ENCODE measurements at places on chromosomes 12 and 14.

- H3K4me1 ChIP-seq, result no peaks in the 10 kb centered on the region
- no peak overlapping the region for H3K27ac ChIP-seq
- H3K27me3 ChIP-seq, result no peaks in the 10 kb centered on the region
- no peak for DNase-seq
- H3K36me3 ChIP-seq, result no peaks in the 10 kb centered on the region
Measured at GRCh38 chr12:46858368-46858767, 32.6 kb upstream of the SLC38A4 start.

- H3K4me3 ChIP-seq, result no peak overlapping the region
- H3K36me3 ChIP-seq, result no peaks in the 10 kb centered on the region
- no peak for DNase-seq
- H3K4me1 ChIP-seq, result peaks cover 26% of the 10 kb centered on the region
- H3K27ac ChIP-seq, result no peak overlapping the region
Measured at GRCh38 chr14:102645746-102646440, 53.4 kb downstream of the RCOR1 start.

DNA sequence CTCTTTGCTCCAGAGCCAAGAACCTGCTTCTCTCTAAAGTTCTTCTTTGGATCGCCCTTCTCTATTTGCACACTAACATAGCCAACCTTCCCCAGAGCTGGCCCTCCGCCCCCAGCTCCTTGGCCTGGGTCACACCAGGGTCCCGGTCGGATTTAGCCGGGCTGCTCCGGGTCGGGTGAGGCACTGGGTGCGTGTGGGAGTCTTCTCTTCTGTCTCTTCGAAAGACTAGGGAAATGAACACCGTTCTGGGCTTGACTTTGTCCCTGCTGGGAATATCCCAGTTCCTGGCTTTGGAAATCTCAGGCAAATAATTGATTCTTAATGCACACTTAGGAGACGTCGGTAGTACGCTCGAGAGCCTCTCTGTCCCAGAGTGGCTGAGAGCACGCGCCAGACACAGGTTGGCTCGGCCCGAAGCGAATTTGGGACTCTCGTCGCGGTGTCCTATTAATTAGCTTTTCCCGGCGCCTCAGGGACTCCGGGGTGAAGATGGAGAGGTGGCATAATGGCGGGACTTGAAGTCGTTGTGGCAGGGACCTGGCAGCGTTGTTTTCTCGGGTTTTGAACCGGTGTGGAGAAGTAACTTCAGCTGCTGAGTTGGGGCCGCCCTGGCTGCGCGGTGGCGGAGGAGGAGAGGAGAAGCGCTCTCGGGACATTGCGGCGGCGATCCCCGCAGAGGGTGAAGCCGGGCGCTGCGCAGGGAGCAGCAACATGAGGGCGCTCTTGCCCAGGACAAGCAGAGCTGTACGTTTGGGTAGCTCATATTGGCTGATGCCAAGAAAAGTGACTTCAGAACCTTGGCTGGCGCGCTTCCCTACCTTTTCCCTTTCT is 7.5 kb downstream of the FOXG1 start:
- peaks cover 100% of the 10 kb centered on the region for H3K27me3 ChIP-seq
- no peak for DNase-seq
- peaks cover 7% of the 10 kb centered on the region for H3K4me1 ChIP-seq
- H3K36me3 ChIP-seq, result no peaks in the 10 kb centered on the region
- H3K27ac ChIP-seq, result no peak overlapping the region

DNA sequence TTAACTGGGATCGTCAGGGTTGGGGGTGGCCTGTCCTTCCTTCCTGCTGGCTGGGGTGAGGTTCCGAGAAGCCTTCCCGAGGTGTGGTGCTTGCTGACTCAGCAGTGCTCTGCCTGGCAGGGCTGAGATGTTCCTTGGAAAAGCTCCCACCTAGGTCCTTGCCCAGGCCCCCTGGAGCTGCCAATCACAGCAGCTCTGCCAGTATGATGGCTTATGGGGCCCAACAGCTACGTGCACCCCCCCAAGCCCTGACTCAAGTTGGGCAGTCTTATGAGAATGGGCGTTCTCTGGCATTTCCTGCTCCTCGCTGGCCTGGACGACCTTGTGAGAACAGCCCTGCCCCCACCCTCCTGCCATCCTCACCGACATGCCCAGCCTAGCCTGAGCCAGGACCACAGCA is 292.2 kb upstream of the CRY1 start:
- peaks cover 12% of the 10 kb centered on the region for H3K4me1 ChIP-seq
- no peak overlapping the region for H3K27ac ChIP-seq
- H3K36me3 ChIP-seq, result no peaks in the 10 kb centered on the region

- H3K36me3 ChIP-seq, result no peaks in the 10 kb centered on the region
- no peak overlapping the region for H3K27ac ChIP-seq
- H3K27me3 ChIP-seq, result peaks cover 3% of the 10 kb centered on the region
- H3K4me3 ChIP-seq, result no peak overlapping the region
- peak; percentile 42 for DNase-seq
- peaks cover 15% of the 10 kb centered on the region for H3K4me1 ChIP-seq
Measured at GRCh38 chr14:104436741-104437701, 142.5 kb upstream of the C14orf180 start.

DNA sequence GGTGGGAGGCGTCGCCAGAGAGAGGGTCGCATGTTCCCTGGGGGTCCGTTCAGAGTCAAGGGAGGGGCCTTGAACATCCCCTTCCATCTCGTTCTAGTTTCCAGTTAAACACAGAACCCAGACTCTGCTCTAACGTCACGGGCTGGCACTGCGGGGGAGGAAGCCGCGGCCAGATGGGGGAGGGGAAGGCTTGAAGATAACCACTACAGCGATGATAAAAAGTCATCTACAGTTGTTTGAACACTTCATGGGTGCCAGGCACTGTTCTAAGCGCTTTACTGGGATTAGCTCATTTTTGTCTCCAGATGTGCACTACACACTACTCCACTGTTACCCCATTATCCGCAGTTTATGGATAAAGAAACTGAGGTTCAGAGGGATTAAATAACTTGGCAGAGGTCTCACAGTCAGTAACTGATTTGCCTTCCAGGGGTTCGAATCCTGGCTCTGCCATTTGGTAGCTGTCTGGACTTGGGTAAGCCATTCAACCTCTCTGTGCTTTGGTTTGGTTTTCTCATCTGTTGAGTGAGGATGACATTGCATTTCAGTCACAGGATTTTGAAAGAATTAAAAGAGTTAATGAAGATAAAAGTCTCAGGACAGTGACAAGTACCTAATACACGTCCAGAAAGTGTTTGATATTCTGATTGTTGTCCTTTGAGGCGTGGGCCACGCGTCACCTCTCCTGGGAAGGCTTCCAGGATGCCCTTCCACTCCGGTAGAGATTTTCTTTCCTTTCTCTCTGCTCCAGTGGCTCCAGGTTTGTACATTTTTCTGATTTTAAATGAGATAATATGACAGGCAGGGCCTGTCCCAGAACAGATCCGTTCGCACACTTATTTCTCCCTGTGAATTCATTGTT is 798 bp upstream of the RASAL1 start:
- H3K27me3 ChIP-seq, result peaks cover 37% of the 10 kb centered on the region
- peak overlapping the region; percentile 73 for H3K27ac ChIP-seq
- H3K4me1 ChIP-seq, result peaks cover 18% of the 10 kb centered on the region
- H3K4me3 ChIP-seq, result peak overlapping the region; percentile 41
- no peak for DNase-seq

- no peak overlapping the region for H3K27ac ChIP-seq
- no peak overlapping the region for H3K4me3 ChIP-seq
- DNase-seq, result no peak
- H3K36me3 ChIP-seq, result no peaks in the 10 kb centered on the region
- H3K4me1 ChIP-seq, result no peaks in the 10 kb centered on the region
Measured at GRCh38 chr12:44247588-44247987, 411.7 kb downstream of the TMEM117 start.

DNA sequence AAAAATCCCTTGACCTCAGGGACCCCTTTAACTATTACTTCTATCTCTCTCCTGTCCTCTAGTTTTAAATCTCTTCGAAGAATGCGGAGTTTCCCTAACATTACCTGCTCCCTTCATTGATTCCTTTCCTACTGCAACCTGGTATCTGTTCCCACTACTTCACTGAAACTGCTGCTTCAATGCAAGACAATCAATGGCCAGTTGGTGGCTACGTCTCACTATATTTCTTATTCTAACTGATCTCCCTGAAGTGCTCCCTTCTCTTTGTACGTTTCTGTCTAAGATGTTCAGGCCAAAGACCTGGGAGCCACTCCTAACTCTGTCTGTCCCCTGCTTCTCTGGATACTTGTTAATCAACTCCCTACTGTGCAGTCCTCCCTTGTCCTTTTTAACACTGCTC is 10.3 kb upstream of the KCNA1 start:
- H3K36me3 ChIP-seq, result no peaks in the 10 kb centered on the region
- no peak for DNase-seq
- no peak overlapping the region for H3K27ac ChIP-seq
- H3K4me3 ChIP-seq, result no peak overlapping the region

GRCh38 chr12:1305063-1305434 is 289.3 kb downstream of the FBXL14 start:
- no peak for DNase-seq
- no peaks in the 10 kb centered on the region for H3K27me3 ChIP-seq
- no peak overlapping the region for H3K4me3 ChIP-seq
- H3K27ac ChIP-seq, result no peak overlapping the region
- H3K36me3 ChIP-seq, result no peaks in the 10 kb centered on the region
- peaks cover 26% of the 10 kb centered on the region for H3K4me1 ChIP-seq

GRCh38 chr12:50132505-50133135 is 20.6 kb downstream of the COX14 start:
- H3K27ac ChIP-seq, result no peak overlapping the region
- peaks cover 73% of the 10 kb centered on the region for H3K36me3 ChIP-seq
- no peak overlapping the region for H3K4me3 ChIP-seq
- no peaks in the 10 kb centered on the region for H3K27me3 ChIP-seq

GRCh38 chr14:39430762-39431415 is 1.3 kb downstream of the FBXO33 start:
- H3K4me1 ChIP-seq, result peaks cover 52% of the 10 kb centered on the region
- no peaks in the 10 kb centered on the region for H3K27me3 ChIP-seq
- no peaks in the 10 kb centered on the region for H3K36me3 ChIP-seq
- peak overlapping the region; percentile 99 for H3K27ac ChIP-seq

DNA sequence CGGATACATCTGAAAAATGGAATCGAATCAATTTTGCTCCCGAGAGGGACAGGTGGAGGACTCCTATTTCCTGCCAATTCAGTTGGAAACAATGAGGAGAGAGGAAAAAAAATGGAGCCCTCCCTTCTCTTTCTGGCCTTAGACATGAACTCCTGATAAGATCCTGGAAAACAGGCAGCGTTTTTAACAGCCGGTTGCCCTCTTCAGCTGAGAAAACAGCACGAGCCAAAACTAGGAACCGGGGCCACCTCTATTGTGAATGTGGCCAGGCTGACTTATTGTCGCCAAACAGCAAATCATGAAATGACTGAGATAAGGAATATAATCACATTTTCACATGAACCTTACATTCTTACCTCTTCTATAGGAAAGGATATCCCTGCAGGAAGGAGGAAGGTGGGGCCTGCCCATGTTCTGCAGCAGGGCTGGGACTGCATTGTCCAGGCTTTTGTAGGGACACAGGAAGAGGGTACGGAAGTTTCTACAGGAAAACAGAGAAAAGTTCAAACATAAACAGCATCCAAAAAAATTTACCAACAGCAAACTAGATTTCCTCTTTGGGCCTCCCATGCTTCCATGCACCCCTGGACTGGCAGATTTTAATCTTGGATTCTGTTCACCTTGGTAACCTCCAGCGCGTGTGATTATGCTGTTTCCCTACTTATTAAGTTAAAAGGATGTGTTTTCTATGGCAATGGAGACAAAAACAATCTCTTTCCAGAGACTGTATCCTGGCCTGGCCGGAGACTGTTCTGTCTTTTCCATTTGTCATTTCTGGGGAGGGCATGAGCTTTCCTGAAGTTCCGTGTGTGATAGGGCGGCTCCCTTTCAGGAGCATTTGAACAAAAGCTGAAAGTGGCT is 29.0 kb upstream of the ELK3 start:
- H3K4me1 ChIP-seq, result no peaks in the 10 kb centered on the region
- no peak for DNase-seq
- no peaks in the 10 kb centered on the region for H3K36me3 ChIP-seq
- peak overlapping the region; percentile 35 for H3K27ac ChIP-seq
- no peak overlapping the region for H3K4me3 ChIP-seq
- H3K27me3 ChIP-seq, result no peaks in the 10 kb centered on the region

DNA sequence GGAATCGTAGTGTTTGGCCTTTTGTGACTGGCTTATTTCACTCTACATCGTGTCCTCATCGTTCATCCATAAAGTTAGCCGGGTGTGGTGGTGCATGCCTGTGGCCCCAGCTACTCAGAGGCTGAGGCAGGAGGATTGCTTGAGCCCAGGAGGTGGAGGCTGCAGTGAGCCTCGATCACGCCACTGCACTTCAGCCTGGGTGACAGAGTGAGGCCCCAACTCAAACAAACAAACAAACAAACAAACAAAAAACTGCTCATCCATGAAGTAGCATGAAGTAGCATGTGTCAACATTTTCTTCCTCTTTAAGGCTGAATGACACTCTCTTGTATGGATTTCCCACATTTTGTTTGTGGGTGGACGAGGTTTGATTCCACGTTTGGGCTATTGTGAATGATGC is 44.0 kb upstream of the MEG3 start:
- no peaks in the 10 kb centered on the region for H3K36me3 ChIP-seq
- H3K4me3 ChIP-seq, result no peak overlapping the region
- no peak for DNase-seq
- peaks cover 7% of the 10 kb centered on the region for H3K27me3 ChIP-seq
- H3K4me1 ChIP-seq, result no peaks in the 10 kb centered on the region
- H3K27ac ChIP-seq, result no peak overlapping the region

GRCh38 chr14:50967103-50967502 is 22.8 kb upstream of the PYGL start:
- DNase-seq, result no peak
- no peak overlapping the region for H3K27ac ChIP-seq
- peaks cover 3% of the 10 kb centered on the region for H3K27me3 ChIP-seq
- no peak overlapping the region for H3K4me3 ChIP-seq

DNA sequence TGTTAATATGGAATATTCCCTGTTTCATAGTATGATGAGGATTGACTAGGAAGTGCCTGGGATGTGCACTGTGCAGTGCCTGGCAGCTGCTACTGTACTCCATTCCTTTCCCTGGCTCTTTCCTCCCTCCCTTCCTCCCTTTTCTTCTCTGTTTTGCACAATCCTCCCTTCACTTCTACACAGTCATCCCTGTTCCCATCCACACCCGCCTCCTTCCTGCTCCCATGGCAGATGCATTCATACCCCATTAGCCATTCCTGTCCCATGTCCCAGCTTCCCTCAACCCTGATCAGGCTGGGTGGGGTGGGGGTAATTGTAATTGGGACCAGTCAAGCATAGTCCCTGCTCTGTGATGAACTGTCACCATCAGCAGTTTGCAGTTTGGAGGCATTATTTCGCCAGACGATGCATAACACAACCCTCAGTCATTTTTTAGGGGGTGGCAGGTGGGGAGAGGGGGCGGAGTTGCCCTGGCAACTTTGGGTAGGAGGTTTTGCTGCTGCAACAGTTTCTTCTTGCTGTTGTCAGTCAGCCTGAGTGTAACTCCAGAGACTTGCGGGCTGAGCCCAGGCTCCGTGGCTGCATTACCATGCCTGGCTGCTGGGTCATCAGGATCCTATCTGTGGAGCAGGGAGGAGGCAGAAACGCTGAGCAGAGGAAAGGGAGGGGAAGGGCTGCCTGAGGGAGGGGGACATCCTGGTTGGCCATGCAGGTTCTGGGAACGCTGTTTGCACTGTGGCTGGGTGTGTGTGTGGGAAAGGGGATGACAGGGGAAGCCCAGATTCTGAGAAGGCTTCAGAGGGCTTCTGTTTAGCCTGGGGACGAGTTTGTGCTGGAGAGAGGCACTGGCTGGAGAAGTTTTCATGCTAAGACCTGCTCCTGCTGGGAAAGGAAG is 4.1 kb upstream of the KRT84 start:
- peaks cover 4% of the 10 kb centered on the region for H3K27me3 ChIP-seq
- no peaks in the 10 kb centered on the region for H3K36me3 ChIP-seq
- peak overlapping the region; percentile 38 for H3K27ac ChIP-seq
- no peak for DNase-seq
- H3K4me3 ChIP-seq, result no peak overlapping the region
- peaks cover 45% of the 10 kb centered on the region for H3K4me1 ChIP-seq

All from suprapubic skin (tissue), 4 donors.